ENCODE measurements at places on chromosomes 5 and 9.
A peak's percentile ranks its signal among the peaks of the same experiment; 100 is the strongest.

GRCh38 chr5:124528838-124529237 lies 217.6 kb downstream of the ZNF608 start:
- no peak for DNase-seq

- DNase-seq: no peak
Observed at GRCh38 chr5:33675958-33676464, 215.8 kb downstream of the ADAMTS12 start.

DNA sequence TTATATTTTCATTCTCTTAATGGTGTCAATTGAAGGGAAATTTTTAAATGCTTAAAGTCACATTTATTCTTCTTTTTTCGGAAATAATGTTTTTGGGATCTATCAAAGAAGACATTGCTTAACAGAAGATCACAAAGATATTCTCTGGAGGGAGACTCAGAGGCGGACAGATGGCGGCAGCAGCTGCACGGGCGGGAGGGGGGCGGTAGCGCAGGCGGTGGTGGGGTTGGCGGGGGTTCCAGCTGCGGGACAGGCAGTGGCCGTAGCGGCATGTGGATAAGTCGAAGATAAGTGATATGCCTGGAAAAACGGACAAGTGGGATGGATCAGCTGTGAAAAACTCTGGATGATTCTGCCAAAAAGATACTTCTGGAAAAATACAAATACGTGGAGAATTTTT lies 31.6 kb upstream of the ZDHHC11B start:
- no peak for DNase-seq

DNA sequence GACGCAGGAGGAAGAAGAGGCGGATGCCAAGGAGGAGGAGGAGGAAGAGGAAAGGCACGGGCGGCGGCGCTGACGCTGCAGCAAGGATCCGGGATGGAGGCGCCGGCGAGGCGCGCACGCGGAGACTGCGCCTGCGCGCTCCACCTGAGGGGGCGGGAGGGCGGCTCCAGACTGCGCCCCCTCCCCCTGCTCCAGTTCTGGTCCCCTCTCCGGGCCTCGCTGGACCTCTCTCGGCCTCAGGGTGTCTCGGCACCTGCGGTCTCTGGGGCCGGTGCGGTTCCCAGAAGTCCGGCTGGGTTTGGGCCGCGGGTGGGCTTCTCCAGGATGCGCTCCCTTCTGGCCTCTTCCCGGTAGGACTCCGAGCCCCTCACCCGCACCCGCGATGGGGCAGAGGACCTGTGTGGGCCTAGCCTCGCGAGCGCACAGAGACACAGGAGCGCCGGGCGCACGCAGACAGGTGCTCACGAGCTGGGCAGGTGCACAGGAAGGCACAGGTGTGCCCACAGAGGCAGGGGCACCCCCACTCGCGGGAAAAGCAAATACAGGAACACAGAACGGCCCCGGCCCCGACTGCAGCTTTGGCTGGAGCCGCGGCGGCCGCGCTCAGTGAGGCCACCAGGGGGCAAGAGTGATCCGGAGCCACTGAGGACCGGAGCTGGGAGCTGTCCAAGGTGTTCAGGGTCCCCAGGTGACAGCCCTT lies at the start of gene NPDC1:
NPDC1 (minus strand) TSS at position 90 of the 700 bp plus-strand sequence. CDS start 188 bp downstream, outside the sequence.
- peak; percentile 58 for DNase-seq

GRCh38 chr9:111036946-111037345 lies 1.3 kb downstream of the LPAR1 start:
- no peak for DNase-seq

DNA sequence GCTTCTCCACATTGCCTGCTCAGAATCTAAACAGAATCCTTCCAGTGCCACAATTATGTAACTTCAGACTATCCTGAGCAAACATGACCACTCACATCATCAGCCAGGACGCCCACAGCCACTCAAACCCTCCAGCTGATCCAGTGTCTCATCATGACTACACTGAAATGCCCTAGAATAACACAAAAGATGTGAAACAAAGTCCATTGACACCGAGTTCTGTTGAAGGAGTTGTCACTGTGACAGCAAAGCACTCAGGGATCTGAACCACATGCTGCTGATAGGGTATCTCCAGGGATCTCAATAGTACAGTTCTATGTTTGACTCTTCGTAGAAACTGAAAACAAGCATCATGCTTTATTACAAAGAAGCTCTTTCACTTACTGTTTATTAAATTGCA lies 150.2 kb downstream of the GABBR2 start:
- DNase-seq: no peak

GRCh38 chr5:175457466-175457865 lies 13.5 kb upstream of the DRD1 start:
- DNase-seq: no peak

DNA sequence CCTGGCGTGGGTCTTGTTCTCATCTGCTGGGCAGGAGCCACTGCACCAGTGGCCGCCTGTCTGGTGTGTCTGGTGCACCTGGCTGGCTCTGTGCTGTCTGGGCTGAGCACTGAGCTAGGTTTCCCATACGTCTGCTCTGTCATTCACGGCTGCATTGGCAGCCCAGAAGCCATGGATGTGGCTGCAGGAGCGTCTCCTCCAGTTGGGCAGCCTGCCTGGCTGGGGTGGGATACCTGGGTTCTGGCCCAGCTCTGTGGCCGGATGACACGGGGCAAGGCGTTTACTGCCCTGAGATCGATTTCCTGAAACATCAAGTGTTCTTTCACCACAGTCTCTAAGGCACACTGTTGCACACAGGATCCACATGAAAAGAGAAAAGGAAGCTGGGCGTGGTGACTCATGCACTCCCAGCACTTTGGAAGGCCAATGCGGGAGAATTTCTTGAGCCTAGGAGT lies 25.5 kb upstream of the SLC25A51 start:
- DNase-seq: no peak

- no peak for DNase-seq
Observed at GRCh38 chr5:142544946-142545649, 140.8 kb downstream of the FGF1 start.

DNA sequence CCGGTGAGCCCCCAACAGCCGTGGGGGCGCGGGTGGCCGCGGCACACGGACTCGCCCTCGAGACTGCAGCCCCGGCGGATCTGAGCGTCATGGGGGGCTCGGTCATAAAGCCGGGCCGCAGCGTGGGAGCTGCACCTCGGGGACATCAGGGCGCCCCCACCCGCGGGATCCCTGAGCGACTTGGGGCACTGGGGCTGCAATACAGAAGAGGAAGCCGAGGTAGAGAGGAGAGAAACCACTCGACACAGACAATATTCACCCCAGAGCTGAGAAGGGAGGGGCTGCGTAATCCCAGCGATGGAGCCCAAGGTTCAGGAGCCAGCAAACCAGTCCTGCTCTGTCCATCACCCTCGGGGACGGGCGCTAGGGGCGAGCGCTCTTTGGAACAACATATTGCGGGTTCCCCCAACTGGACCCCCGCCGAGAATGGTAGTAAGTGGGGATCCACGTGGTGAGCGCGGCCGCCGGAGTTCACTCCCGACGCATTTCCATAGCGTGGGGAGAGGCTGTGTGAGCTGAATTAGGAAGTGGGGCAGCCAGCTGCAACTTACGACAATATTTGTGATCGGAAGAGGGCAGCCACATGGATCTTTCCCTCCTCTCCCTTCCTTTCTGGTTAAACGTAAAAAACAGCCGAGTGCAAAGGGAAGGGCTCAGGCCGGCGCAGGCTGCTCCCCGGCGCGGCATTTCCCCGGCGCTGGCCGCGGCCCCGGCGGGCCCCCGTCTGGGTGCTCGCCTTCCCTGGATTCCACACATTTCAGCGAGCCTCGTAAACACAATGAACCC lies 9.9 kb downstream of the PTCH1 start:
- peak; percentile 19 for DNase-seq

- DNase-seq: no peak
Observed at GRCh38 chr5:67375606-67376005, 179.0 kb upstream of the CD180 start.

DNA sequence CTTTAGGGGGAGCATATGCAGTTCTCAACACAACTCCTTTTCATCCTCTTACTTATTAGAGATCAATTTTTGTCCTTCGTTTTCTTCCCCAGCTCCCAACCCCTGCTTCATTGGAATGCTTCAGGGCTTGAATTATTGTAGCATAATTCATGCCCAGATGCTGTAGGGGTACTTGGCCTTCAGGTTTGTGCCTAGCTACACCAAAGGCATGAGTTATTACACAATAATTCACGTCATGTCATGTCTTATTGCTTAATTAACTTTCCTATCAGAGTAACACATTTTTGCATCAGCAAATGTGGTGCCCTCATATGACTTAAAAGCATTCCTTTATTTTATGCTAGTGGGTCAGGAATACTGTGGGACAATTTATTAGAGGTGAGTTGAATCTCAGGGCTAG lies 507.2 kb downstream of the NFIB start:
- DNase-seq: no peak

- no peak for DNase-seq
Observed at GRCh38 chr9:520302-520701, 305.6 kb downstream of the DOCK8 start.

GRCh38 chr9:12954441-12954840 lies 179.6 kb downstream of the LURAP1L start:
- DNase-seq: no peak

DNA sequence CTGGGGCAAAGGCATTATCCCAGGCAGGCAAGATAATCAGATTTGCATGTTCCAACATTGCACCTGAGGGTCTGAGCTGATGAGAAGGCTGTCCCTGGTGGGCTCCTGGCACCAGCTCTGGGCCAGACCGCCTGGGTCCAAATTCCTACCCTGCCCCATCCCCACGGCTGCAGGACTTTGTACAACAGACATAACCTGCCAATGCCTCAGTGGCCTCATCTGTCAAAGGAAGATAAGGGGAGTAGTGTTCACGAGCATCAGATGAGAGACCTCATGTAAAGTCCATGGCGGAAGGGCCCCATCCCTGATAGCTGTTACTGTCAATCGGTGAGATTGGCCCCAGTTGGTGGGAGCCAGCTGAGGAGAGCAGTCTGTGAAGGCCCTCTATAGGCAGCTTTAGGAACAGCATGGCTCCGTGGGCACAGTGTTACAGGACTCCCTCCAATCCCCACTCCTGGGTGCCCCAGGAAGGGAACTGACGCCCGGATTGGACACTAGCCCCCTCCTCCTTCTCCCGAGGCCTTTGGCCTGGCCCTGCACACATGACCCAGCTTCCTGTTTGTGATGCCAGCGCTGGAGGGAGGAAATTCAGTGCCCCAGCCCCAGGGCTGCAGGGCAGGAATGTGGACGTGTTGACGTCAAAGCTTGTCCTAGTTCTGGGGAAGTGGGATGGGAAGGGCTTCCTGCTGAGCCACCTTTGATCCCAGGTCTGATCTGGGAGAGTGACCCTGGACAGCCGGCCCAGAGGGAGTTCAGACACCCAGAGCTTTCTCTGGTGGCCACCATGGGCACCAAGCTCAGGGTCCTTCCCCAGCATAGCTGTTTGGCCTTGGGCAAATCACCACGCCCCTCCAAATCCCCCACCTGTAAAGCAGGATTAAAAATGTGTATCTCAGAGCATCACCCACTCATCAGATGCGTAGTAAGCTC lies 56.2 kb downstream of the DUSP1 start:
- DNase-seq: peak; percentile 42

DNA sequence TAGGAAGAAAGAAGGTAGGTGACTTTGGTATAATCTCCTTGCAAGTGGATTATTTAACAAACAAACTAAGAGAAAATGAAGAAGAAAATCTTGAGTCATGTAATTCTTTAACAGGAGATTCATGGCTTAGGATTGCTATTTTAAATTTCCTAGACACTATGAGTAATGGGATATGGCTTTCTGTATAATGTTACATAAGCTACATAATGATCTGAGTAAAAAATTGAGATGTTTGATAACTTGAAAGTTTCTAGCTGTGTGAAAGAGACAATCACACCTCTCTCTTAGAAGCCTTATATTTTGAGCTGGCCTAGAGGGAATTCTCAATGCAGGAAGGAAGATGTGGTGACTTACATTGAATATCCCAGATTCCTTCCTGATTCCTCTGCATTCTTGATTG lies 92.5 kb downstream of the CDH9 start:
- no peak for DNase-seq

DNA sequence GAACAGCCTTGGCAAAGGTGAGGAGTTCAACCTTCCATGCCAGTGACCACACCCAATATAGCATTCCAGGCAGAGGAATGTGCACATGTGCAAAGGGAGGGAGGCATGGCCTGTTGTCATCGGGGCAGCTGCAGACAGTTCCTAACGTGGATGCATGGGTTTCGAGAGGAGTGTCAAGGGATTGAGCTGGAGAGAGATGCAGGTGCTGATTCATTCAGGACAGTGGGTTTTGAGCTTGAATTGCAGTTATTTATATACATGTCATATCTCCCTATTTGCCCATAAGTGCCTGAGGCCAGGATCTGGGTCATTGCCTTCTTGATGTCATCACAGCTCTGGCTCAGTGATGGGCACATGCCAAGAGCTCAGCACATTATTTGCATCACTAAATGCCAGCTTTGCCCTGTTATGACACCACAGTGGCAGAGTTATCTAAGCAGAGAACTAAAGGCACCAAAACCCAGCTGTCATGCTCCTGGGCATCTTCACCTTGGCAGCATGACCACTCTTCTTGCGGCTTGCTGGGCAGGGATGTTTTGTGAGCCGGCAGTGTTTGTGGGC lies 278.0 kb downstream of the NTRK2 start:
- no peak for DNase-seq

GRCh38 chr9:136091582-136092352 lies 3.3 kb downstream of the NACC2 start:
- no peak for DNase-seq

DNA sequence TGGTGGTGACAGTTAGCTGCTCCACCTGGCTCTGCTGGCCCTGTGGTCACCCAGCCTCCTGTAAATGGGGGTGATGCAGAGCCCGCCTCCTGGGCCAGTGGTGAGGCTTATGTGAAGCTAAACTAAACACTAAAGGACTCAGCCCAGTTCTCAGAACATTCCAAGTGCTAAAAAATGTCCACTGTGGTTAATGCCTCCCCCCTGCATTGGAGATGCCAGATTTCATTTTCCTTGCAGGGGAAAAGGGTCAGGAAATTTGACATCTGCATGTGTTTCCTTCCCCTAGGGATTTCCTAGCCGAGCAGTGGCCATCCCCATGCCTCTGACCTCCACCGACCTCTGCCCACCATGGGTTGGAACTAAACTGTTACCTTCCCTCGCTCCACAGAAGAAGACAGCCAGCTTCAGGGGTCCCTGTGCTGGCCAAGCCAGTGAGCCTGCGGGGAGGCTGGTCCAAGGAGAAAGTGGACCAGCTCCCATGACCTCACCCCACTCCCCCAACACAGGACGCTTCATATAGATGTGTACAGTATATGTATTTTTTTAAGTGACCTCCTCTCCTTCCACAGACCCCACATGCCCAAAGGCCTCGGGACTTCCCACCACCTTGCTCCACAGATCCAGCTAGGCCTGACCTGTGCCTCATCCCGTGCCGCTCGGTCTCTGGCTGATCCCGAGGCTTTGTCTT lies 13.0 kb downstream of the CD74 start:
- no peak for DNase-seq

GRCh38 chr5:1028481-1029281 lies 20.1 kb downstream of the NKD2 start:
- DNase-seq: no peak
